ENCODE measurements at places on chromosomes 16 and 17.
A peak's percentile ranks its signal among the peaks of the same experiment; 100 is the strongest.

GRCh38 chr16:84568066-84568465, 49.8 kb downstream of the COTL1 start:
- no peak for DNase-seq

DNA sequence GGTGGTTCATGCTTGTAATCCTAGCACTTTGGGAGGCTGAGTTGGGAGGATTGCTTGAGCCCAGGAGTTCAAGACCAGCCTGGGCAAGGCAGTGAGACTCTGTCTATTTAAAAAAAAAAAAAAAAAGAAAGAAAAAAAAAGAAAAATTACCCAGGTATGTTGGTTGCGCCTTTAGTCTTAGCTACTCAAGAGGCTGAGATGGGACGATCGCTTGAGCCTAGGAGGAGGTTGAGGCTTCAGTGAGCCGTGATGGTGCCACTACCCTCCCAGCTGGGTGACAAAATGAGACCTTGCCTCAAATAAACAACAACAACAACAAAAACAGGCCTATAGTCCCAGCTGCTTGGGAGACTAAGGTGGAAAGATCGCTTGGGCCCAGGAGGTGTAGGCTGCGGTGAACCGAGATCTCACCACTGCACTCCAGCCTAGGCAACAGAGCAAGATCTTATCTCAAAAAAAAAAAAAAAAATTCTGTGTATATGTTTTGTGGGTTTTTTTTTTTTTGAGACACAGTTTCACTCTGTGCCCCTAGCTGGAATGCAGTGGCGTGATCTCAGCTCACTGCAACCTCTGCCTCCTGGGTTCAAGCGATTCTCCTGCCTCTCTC, 12.5 kb upstream of the ANKRD40CL start:
- DNase-seq, result no peak

DNA sequence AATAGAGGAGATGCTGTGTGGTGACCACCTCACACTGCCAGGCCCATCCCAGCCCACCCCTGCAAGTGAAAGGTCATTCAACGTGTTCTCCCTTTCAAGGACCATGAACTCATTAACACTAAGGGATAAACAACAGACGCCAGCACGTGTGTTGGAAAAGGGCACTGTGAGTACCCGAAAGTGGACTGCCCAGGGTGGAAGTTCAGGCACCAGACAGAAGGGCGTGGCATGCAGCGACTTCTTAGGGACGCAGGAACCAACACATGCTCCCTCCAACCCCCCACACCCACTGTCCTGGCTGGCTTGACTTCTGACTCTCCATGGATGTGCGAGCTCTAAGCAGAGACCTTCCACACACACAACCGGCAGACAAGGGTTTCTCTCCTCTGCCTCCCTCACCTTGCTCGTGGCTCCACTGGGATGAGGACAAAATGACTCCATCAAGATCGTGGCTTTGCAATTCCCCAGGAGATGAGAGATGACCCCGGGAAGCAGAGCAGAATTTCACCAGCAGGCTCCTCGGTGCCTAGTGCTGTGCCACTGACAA, 11.0 kb downstream of the UBALD1 start:
- DNase-seq, result no peak

DNA sequence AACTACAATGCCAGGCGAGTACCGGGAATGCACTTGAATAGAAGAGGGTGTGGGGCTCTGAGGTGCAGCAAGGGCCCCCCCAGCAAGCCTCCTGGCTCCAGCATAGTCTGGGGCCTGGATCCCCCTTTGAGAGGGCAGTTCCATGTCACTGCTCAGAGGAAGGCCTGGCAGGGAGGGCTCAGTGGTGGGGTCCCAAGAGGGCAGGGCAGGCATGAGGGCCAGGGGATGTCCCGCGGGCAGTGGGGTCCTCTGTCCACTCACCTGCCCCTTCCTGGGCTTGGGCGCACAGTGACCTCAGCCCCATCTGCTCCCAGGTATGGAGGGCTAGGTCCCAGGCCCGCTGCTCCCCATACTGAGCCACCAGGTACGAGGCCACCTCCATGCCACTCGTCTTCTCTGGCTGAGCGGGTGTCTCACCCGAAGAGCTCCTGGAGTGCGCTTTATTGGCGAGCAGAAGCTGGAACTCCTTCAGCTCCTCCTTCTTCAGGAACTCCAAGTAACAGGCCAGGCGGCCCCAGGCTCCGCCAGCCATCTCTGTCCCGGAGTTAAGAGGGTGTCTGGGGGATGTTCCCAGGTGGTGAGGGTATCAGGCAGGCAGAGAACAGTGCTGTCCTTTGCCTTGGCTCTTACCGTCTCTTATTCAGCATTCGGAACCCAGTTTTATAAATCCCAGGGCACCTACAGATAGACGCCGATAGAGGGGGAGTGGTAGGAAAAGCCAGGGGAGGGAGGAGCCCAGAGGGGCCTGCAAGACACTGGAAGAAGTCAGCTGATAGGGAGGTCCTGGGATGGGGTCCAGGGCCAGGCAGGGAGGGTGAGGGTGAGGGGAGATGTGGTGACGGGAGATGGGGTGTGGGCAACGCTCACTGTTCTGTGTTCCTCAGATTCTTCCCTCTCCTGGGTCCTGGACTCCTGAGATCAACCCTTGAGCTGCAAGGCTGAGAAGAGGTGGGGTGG, 605 bp downstream of the NLRP1 start:
- no peak for DNase-seq

GRCh38 chr17:17077861-17078732, 35.8 kb downstream of the MPRIP start:
- DNase-seq, result no peak

DNA sequence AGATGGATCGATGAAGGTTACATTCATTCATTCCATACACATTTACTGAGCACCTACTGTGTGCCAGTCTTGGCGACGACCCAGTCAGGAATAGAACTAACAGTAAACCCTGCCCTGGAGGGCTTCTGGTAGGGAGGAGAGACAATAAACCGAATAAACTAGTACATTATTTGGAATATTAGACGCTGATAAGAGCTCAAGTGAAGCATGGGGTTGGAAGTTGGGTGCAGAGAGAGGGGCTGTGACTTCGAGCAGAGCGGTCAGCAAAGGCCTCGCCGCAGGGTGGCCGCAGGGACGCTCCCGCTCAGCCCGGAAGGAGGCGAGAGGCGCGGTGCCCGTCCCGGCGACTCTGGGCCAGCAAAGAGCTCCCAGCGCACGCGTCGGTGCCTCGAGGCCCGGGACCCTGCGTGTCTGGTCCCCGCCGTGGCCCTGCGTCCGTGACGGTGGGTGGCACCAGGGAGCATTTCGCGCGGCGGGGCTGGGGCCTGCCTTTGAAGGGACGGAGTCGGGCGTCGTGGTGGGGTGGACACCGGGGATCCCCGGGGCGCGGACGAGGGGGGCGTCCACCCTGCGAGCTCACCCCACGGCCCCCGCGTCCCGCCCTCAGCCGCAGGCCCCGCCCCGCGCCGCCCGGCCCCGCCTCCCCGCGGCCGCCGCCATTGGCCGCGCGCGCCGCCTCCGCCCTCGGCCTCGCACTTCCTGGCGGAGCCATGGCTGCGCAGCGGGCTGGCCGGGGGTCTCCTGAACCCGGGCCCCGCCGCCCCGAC, at the start of gene KLHL36:
KLHL36 (plus strand) TSS at position 684 of the 767 bp plus-strand sequence. CDS start 2,357 bp downstream, outside the sequence.
- DNase-seq, result peak; percentile 12

- DNase-seq, result no peak
Observed at GRCh38 chr16:28104404-28104803, 40.9 kb upstream of the GSG1L start.

All from SHP77 (cell line).